Glutamatergic neuron (in vitro differentiated cells): ENCODE measurements at places on chromosomes 7 and 10. TPM values are rescaled to one million over a fixed set of nuclear protein-coding genes. Genes with fewer than 3 reads are reported as not detected.

DNA sequence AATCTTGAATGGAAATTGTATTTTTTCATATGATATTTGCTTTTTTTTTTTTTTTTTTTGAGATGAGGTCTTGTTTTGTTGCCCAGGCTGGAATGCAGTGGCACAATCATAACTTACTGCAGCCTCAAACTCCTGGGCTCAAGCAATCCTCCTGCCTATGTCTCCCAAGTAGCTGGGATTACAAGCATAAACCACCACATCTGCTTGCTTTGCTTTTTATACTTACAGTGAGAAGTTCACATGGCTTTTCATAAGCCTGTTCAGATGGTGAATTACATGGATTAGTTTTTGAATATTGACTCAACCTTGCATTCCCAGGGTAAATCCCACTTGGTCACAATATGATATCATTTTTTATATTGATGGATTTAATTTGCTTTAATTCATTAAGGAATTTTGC, 22.0 kb downstream of the LRRD1 start:
- no peak overlapping the region for H3K27ac ChIP-seq
- H3K4me3 ChIP-seq: no peak overlapping the region
- no peak for DNase-seq
- H3K4me1 ChIP-seq: peaks cover 2% of the 10 kb centered on the region
- no peaks in the 10 kb centered on the region for H3K27me3 ChIP-seq
- H3K36me3 ChIP-seq: no peaks in the 10 kb centered on the region

GRCh38 chr7:44541028-44541869, at the start of gene NPC1L1:
TSS of gene NPC1L1 (minus strand) at chr7:44541330. CDS start at chr7:44541259, 71 bp downstream.
- peaks cover 15% of the 10 kb centered on the region for H3K27me3 ChIP-seq
- H3K36me3 ChIP-seq: no peaks in the 10 kb centered on the region
- peaks cover 4% of the 10 kb centered on the region for H3K4me1 ChIP-seq
- H3K27ac ChIP-seq: no peak within 1 kb of the TSS
- no peak within 1 kb of the TSS for H3K4me3 ChIP-seq

DNA sequence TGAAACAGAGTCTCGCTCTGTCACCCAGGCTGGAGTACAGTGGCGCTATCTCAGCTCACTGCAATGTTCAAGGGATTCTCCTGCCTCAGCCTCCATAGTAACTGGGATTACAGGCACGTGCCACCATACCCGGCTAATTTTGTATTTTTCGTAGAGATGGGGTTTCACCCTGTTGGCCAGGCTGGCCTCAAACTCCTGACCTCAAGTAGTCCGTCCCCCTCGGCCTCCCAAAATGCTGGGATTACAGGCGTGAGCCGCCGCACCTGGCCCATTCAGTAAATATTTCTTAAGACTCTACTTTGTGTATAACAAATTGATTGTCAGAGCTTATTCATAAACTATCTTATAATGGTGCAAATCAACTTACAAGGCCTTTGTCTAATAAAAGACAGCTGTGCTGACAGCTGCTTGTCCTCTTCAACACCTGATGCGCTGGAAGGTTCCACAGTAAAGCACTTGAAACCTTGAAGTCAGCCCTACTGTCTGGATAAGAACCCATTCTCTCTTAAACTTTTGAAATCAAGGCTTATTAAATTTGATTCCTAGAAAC, 14.7 kb downstream of the ECHDC3 start:
- no peak overlapping the region for H3K4me3 ChIP-seq
- H3K27me3 ChIP-seq: peaks cover 4% of the 10 kb centered on the region
- H3K36me3 ChIP-seq: no peaks in the 10 kb centered on the region
- DNase-seq: no peak

DNA sequence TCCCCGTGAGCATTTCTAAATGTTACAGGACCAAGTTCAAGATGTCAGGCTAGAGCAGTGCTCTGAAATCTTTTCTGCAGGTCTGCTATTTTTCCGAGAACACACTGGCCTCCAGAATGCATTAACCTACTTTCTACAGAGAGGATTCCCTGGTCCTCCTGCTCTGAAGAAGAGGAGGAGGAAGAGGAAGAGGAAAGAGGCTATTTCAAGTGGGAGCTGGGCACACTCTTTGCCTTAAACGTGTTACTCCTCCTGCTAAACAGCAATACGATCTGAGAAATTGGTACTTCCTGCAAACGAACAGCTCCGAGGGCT, 157.4 kb downstream of the FRMD4A start:
- H3K27ac ChIP-seq: peak overlapping the region; percentile 100
- peaks cover 27% of the 10 kb centered on the region for H3K4me1 ChIP-seq
- no peaks in the 10 kb centered on the region for H3K36me3 ChIP-seq
- no peak for DNase-seq

- no peak for DNase-seq
- no peaks in the 10 kb centered on the region for H3K36me3 ChIP-seq
- peaks cover 3% of the 10 kb centered on the region for H3K27me3 ChIP-seq
These were observed 48.5 kb upstream of the ARL4A start for GRCh38 chr7:12638851-12639456.

GRCh38 chr7:45420843-45421495, 153.2 kb upstream of the ADCY1 start:
- H3K36me3 ChIP-seq: no peaks in the 10 kb centered on the region
- H3K4me3 ChIP-seq: no peak overlapping the region
- H3K4me1 ChIP-seq: no peaks in the 10 kb centered on the region
- no peaks in the 10 kb centered on the region for H3K27me3 ChIP-seq

IGF2BP3 gene
- total RNA-seq: 47.0 TPM

DNA sequence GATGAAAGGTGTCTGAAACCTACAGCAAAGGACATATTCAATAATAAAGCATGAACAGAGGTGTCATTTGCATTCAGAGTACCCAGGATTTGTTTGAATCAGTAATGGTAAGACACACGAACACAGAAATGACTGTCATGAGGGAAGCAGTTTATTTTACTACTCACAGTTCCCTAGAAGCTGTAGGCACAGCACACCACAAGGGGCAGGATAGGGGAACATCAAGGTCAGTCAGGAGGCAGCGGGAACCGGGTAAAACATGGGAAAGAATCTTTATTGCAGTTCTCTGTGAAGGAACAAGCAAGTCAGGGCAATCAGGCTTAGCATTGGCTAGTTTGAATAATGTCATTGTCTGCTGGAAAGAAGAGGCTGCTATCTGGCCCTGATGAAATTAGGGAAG, 70.2 kb upstream of the PDSS1 start:
- no peaks in the 10 kb centered on the region for H3K4me1 ChIP-seq
- peaks cover 5% of the 10 kb centered on the region for H3K27me3 ChIP-seq
- H3K27ac ChIP-seq: no peak overlapping the region
- DNase-seq: peak; percentile 17
- H3K36me3 ChIP-seq: peaks cover 6% of the 10 kb centered on the region

GRCh38 chr10:133129859-133130495, 30.0 kb upstream of the KNDC1 start:
- no peaks in the 10 kb centered on the region for H3K36me3 ChIP-seq
- H3K27me3 ChIP-seq: peaks cover 19% of the 10 kb centered on the region
- H3K4me3 ChIP-seq: no peak overlapping the region
- H3K4me1 ChIP-seq: no peaks in the 10 kb centered on the region
- H3K27ac ChIP-seq: no peak overlapping the region

CTAGE4 gene
- total RNA-seq: 0.17 TPM

STEAP1B gene
- total RNA-seq: not detected
